ENCODE measurements at places on chromosomes 3 and 15. TPM values are rescaled to one million over a fixed set of nuclear protein-coding genes. Genes with fewer than 3 reads are reported as not detected.

DNA sequence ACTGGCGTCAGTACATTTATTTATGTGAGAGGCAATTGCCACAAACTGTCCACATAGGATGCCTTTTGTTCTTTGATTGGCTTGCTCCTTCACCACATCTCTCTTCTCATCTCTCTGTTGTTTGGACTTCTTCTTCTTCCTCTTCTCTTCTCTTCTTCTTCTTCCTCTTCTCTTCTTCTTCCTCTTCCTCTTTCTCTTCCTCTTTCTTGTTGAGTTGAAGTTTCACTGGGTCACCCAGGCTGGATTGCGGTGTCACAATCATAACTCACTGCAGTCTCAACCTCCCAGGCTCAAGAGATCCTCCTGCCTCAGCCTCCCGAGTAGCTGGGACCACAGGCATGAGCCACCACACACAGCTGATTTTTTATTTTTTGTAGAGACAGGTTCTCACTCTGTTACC, 67.7 kb upstream of the GSK3B start:
- no peak for DNase-seq

DNA sequence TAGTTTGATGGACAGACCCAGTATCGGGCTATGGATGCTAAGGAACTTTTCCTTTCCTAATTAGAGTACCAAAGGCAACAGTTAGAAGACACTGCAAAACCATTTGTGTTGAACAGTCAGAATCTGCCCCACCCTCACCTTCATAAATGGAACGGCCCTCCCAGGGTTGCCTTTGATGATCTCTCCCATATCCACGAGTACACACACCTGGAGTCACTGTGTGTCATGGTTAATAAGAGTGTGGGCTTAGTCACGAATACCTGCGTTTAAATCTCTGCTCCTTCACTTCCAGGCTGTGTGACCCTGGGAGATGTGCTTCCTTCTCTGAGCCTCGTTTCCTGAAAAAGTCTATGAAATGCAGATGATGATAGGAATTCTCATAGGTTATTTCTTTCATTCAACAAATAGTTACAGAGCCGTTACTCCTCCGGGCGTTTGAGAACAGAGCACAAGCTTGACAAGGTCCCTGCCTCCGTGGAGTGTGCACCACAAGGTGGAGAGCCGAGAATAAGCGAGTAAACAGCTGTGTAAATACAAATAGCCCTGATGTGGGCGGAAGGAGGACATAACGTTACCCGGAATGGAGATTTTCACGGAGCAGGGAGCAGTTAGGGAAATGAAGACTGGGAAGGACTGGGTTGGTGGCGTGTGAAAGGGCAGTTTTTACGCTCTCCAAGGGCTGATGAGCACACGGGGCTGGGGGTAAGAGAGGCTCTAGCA, 6.7 kb downstream of the SLC51A start:
- no peak for DNase-seq

Gene OR5H14
- not detected for polyA plus RNA-seq

Gene HEG1
- 0.27 TPM for polyA plus RNA-seq
